Hematopoietic multipotent progenitor cell treated with erythropoietin and hydrocortisone succinate and interleukin-3 and kit ligand, for 6 days (in vitro differentiated cells): ENCODE measurements at places on chromosomes 11 and 22.

- no peak for DNase-seq
Observed at GRCh38 chr22:50577987-50578775, at the start of gene CPT1B. Gene CPT1B (minus strand): TSS chr22:50578427. CDS start chr22:50577915, 512 bp downstream.

DNA sequence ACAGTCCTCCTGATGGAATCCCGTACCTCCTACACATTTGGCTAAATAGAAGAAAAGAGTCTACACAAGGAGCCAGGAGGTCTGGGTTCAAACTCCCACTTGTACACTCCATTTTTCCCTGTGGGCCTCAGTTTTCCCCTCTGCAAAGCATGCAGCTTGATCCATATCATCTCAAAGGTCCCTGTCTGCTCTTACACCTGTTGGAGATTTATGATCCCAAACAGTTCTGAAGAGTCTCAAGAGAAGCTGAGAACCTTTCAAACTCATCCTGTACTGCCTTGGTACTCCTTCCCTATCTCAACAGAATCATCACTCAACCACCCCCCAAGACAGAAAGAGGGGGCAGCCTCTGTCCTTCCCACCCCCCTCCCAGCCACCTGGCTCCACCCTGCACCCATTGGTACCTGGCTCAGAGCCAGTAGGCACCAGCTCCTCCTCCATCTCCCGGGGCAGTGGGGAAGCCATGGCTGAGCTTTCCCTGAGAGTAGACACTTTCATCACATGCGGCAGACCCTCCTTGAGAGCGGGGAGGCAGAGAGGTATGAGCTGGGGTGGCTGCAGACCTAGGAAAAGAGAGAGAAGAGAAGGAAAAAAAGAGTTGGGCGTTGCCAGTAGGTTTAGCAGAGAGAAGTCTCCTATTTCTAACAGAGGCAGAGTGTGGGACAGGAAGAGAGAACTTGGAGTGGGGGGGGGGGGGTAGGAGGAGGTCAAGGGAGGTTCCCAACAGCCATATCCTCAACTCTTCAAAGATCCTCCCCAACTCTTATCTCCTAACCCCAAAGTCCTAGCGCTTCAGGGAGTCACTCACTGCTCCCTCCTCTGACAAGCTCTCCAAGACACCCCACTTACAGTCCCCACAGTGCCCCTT, 3.1 kb downstream of the TNKS1BP1 start:
- DNase-seq = peak; percentile 94

DNA sequence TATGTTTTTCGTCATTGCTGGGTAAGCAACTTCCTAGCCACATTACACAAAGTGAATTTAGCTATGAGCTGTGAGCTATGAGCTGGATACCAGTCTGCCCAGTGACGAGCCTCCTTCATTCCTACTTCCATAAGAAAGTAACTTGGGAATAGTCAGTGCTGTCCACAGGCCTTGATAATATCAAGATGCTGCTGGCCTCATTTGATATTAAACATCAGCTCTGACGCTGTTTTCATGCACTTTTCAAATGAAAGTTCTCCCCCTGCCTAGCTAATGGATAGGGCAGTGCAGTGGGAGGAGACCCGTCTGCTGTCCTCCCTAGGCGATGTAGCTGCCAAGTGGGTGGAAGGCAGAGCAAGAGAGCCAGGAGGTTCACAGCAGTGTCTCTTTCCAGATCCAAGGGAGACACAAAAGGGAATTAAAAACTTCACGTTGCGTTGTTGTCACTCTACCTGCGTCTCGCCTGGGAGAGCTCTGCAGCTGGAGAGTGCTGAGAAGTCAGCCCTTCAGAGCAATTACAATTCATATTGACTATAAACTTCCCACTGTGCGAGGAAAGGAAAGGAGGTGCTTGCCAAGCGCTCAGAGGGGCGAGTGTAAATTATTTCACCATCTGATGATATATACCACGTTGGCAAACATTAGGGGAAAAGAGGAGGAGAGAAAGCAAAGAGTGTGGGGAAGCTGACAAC, 861.4 kb downstream of the NTM start:
- DNase-seq = no peak

GRCh38 chr22:23061471-23062280, 8.6 kb upstream of the GNAZ start:
- DNase-seq = no peak

DNA sequence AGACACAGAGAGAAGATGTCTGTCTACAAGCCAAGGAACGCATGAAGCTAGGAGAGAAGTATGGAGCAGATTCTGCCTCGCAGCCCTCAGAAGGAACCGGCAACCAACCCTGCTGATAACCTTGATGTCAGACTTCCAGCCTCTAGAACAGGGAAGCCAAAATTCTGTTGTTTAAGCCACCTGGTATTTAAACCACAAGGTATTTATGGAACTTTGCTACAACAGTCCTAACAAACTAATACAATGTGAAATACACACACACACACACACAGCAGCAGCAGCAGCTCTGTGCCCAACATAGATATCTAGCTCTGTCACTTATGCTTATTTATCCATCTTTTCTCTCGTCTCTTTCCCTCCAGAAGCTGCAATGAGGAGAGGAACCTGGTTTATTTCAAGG, 400.0 kb downstream of the ETS1 start:
- DNase-seq = no peak

- DNase-seq = peak; percentile 76
Observed at GRCh38 chr11:47551086-47551485, 1.8 kb downstream of the CELF1 start.

GRCh38 chr11:32891657-32892354, 805 bp upstream of the QSER1 start:
- DNase-seq = peak; percentile 60

DNA sequence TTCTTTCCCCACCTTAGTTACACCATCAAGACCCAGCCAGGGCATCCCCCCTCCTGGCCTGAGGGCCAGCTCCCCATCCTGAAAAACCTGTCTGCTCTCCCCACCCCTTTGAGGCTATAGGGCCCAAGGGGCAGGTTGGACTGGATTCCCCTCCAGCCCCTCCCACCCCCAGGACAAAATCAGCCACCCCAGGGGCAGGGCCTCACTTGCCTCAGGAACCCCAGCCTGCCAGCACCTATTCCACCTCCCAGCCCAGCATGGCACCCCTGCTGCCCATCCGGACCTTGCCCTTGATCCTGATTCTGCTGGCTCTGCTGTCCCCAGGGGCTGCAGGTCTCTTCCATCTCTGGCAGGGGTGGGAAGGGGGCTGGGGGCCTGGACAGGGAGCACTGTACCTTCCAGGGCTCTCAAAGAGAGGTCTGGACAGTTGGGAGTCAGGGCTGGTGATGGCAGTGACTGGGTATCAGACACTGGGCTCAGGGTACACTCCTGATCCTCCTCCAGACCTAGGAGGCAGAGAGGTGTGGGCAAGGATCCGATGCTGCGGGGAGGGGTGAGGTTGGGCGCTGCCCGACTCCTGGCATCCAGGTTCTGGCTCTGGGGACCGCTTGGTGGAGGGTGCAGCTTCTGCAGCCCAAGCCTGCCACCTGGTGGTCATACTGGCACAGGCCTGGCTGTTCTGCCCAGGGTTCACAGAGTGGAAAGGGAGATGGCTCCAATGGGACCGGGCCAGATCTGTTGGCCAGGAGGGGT, at the start of gene UPK2:
TSS of gene UPK2 (plus strand) at position 205 of the 753 bp plus-strand sequence. CDS start at position 258, 53 bp downstream.
- peak; percentile 92 for DNase-seq

DNA sequence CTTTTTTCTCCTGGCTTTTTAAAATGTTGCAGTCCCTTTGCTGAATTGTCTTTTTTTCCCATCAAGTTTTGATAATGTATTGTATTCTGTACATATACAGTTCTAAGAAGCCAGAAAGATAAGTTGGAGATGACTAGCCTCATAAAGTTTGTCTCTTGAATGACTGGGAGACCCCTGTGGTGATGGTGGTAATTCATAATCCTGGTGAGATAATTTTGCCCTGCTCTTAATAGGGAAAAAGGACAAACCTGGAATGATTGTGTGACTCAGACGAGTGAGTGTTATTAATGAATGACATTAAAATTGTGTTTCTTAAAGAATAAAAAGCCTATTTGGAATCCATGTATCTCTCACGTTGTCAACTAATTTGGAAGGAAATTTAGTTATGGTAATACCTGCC, 1.2 kb downstream of the HIKESHI start:
- peak; percentile 30 for DNase-seq

DNA sequence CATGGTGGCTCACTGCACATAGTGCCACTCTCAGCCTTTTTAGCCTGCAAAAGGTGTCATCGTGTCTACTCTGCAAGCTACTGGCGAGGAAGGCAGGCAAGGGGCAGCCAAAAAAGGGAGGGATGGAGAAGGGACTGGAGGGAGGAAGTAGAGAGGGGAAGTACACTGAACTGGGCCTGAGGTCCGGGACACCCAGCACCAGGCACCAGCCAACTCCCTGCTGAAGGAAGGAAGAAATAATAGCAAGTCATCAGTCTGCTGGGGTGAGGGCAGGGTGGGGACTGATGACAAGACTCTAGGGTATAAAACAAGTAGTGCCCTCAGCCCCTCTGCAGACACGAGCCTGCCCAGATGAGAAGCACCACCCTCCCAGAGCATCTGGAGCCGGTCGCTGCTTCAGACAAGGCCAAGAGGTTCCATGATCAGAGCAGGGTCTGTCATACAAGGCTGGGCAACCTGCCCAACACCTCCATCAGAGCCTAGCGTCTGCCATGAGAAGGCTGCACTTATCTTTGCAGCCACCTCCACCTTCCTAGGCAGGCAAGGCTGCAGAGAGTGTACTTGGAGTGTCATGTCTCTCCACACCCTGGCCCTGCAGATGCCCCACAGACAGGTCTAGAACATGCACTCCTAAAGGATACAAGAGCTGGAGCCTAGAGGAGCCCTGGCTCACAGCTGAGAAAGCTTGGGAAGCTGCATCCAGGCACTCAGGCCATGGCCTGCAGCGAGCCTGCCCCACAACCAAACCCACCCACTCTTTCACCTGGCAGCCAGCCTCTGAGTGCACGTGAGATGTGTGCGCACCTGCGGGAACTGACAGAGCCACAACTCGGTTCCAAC, 9.0 kb upstream of the COMT start:
- DNase-seq = peak; percentile 95

DNA sequence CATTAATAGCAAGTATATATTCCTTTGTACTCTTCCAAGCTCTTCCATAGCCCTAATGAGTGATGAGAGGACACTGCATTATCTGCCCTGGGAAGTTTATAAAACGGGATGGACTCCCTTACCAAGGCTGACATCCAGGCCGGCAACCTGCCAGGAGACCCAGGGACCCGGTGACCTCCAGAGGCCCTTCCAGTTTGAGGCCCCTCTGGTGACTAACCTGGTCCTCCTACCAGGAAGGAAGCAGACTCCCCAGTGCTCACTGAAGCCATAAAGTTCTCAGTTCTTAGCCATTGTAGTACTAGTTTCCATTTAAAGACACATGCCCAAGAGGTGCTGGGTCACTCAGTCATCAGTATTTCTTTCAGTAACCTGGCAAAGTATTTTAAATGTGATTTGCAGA, 345.4 kb downstream of the TENM4 start:
- no peak for DNase-seq

- no peak for DNase-seq
Observed at GRCh38 chr11:41459465-41460401, at the start of gene LRRC4C. Gene LRRC4C (minus strand): TSS chr11:41459652.

DNA sequence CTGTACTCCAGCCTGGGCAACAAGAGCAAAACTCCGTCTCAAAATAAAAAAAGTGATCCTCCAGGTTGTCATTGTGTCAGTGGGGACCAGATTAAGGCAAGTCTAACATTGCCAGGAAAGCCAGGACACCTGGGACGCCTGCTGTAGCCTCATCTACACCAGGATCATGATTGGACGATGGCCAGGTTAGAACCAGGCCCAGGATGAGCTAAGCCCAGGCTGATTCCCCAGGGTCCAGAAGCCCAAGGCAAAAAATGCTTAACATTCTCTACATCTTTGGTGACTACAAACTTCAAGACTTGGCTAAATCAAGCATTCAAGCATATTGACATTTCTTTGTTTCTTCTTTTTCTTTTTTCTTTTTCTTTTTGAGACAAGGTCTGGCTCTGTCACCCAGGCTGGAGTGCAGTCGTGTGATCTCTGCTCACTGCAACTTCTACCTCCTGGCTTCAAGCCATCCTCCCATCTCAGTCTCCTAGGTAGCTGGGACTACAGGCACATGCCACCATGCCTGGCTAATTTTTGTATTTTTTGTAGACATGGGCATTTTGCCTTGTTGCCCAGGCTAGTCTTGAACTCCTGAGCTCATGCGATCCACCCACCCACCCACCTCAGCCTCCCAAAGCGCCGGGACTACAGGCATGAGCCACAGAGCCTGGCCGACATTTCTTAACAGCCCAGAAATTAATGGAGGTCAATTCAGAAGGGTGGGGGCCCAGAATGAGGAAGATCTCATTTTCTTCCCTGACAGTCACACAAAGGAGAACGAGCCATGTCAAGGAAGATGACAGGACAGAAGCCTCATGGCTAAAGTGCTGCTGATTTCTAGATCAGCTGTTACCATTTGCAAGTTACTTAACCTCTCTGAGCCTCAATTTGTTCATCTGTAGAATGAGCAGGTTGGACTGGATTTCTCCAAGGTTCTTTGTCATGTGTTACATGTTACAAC, 12.5 kb upstream of the PTPRJ start:
- DNase-seq = no peak

GRCh38 chr11:110850846-110851245, 138.6 kb upstream of the ARHGAP20 start:
- DNase-seq = no peak

GRCh38 chr11:134794192-134794591, 382.1 kb upstream of the B3GAT1 start:
- no peak for DNase-seq

DNA sequence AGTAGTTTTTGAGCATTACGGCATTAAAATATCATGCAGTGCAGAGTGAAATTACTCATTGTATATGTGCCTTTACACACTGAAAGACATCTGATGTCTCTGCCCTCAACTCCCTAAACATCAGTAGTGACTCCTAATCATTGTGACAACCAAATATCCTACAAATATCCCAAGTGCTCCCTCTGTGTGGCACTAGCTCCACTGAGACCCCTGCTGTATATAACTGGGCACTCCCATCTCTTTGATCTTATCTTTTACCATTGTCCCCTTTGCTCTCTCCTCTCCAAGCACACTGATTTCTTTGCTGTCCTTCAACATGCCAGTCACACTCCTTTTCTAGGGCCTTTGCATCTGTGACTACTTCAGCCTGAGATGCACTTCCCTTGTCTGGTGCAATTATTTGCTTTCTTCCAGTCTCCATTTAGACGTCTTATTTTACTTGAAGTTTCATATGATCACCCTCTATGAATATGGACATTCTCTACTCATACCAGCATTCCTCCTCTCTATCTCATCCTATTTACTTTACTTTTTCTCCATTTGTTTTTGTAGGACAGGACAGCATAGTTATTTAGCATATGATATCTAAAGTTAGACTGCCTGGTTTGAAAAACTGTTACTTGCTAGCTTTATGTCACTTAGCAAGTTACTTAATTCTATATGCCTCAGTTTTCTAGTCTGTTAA, 2.4 kb downstream of the SLC5A12 start:
- DNase-seq = no peak

DNA sequence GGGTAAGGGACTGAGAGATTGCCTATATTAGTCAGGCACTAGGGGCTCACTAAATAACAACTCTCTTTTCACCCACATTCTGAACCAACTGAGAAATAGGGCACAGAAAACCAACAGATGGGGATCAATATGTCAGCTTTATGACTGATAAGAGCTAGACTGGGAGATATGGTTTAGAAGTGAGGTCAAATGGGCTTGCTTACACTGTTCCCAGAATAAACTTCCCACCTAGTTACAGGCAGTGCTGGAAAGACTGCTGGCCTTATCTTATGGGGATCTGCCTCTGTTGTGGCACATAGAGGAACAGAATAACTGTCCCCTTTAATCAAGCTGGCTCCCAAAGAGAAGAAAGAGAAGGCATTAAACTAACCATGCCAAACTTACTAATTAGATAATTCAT, 10.6 kb upstream of the RRAS2 start:
- no peak for DNase-seq
